ENCODE measurements at places on chromosomes 4 and X.
A peak's percentile ranks its signal among the peaks of the same experiment; 100 is the strongest.

DNA sequence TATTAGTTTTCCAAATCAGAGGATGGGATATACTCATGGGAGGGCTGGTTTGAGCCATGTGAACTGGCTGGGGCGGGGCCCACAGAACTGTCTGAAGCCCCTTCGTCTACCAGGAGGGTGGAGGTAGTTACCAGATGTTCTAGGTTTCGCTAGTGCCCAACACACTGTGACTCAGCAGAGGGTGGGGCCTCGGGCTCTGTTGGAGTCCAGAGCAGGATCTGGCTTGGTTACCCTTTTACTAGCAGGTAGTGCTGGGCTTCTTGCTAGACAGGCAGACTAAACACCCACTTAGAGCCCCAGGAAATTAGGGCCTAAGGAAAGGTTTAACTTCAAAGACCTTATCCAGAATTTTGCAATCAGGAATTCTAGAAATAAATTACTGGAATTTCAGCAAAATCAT is 56.2 kb upstream of the CHRDL1 start:
- DNase-seq: peak; percentile 2

DNA sequence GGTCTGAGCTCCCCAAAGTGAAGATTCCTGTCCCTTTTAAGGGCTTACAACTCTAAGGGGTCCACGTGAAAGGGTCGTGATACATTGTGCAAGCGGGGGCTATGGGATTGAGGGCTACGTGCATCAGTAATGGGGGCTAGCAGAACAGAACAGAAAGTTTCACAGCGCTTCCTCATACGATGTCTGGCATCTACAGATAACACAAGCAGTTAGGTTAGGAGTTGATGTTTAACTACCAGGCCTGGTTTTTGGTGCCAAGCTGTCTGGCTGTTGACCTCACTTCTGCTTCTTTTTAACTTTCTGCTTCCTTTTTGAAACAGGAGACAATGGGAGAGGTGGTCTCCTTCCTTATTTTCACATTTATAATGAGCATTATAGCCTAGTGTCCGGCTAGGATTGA is 368.6 kb upstream of the CXorf51A start:
- DNase-seq: no peak

GRCh38 chrX:45849261-45849862 is 648.7 kb upstream of the DIPK2B start:
- DNase-seq: peak; percentile 89

- no peak for DNase-seq
Measured at GRCh38 chr4:180156684-180157083, 2086.5 kb upstream of the TENM3 start.

DNA sequence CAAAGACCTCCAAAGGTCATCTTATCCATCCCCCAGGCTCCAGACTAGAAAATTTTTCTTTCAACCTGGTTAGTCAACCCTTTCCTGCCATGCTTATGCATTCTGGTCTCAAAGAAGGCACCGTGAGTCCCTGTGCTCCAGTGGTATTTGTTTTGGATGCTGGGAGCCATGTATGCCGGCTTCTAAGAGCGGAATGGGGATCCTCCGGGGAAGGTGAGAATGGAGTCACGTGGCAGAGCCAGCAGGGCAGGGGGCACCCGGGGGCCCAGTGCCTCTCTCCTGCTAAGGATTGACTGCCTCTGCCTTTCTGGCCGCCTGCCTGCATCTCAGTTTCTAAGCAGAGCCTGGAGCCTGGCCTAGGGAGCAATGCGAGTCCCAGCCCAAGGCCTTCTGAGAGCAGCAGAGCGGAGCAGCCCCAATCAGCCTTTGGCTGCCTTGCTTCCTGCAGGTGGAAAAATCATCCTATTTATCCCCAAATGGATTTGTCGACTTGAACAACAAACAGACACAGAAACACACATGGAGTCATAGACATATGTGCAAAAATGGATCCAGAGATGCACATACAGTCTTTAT is 141.0 kb downstream of the PJA1 start:
- DNase-seq: no peak

DNA sequence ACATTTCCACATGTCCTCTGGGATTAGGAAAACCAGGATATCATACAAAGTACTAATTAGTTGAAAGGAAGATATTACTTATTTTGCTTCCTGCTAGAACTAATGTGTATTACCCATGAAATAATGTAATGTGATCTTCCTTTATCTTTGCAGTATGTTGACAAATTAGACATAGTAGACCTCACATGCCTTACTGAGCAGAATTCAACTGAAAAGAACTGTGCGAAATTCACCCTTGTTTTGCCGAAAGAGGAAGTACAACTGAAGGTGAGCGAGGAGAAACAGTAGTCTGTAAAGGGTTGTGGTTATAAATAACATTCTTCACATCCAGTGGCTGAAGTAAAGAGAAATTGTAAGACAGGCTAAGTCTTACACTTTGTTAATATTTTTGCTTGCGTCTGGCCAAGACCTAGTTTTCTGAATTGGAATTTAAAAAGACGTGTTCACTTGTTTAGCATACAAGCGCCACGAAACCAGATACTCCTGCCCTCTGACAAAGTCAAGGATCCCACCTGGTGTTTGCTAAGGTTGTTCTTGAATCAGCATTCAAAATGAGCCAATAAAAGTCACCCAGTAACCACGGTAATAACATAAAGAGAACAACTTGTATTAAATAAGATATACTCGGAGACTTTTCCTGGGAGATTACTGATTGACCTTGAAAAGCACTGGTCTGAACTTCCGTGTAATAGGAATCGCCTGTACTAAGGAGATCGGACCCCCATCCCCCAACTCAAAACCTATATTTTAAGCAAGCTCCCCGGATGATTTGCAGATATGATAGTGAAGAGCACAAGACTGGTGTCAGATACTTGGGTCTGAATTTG is 16.9 kb downstream of the STAP1 start:
- DNase-seq: no peak

DNA sequence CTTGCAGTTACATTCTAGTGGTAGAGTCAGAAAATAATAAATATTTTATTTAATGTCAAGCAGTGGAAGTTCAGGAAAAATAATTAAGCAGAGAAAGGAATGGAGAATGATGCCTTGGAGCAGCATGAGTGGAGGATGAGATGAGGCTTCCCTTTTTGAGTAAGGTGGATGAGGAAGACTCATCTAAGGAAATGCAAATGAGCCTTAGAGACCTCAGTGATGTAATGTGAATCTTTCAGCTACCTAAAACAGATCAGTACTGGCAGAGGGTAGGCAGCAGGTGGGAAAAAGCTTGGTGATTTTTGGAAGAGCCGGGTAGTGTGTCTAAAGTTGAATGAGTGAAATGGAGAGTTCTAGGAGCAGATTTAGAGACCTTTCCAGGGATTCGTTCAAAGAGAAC is 118.2 kb downstream of the GRID2 start:
- no peak for DNase-seq

Measured in astrocyte (in vitro differentiated cells and primary cell).